ENCODE measurements at places on chromosomes 3 and 15. TPM values are rescaled to one million over a fixed set of nuclear protein-coding genes. Genes with fewer than 3 reads are reported as not detected.

Gene ZNF710
- total RNA-seq: 15.0 TPM

Gene GOLGA6D
- not detected for total RNA-seq

Gene RSRC1
- 71.9 TPM for total RNA-seq

Gene ISL2
- 5.1 TPM for total RNA-seq

Gene MOBP
- not detected for total RNA-seq

Gene SST
- not detected for total RNA-seq

Gene PIAS1
- total RNA-seq: 20.7 TPM

Gene SLC24A5
- not detected for total RNA-seq

- H3K27me3 ChIP-seq: no peaks in the 10 kb centered on the region
- no peaks in the 10 kb centered on the region for H3K36me3 ChIP-seq
- no peak for DNase-seq
- peaks cover 25% of the 10 kb centered on the region for H3K4me1 ChIP-seq
These were observed 59.5 kb upstream of the TNFSF10 start for GRCh38 chr3:172582712-172583111.

- H3K4me3 ChIP-seq: no peak overlapping the region
- H3K27ac ChIP-seq: no peak overlapping the region
- peak; percentile 17 for DNase-seq
- no peaks in the 10 kb centered on the region for H3K4me1 ChIP-seq
These were observed 98.0 kb downstream of the USP13 start for GRCh38 chr3:179750720-179751328.

DNA sequence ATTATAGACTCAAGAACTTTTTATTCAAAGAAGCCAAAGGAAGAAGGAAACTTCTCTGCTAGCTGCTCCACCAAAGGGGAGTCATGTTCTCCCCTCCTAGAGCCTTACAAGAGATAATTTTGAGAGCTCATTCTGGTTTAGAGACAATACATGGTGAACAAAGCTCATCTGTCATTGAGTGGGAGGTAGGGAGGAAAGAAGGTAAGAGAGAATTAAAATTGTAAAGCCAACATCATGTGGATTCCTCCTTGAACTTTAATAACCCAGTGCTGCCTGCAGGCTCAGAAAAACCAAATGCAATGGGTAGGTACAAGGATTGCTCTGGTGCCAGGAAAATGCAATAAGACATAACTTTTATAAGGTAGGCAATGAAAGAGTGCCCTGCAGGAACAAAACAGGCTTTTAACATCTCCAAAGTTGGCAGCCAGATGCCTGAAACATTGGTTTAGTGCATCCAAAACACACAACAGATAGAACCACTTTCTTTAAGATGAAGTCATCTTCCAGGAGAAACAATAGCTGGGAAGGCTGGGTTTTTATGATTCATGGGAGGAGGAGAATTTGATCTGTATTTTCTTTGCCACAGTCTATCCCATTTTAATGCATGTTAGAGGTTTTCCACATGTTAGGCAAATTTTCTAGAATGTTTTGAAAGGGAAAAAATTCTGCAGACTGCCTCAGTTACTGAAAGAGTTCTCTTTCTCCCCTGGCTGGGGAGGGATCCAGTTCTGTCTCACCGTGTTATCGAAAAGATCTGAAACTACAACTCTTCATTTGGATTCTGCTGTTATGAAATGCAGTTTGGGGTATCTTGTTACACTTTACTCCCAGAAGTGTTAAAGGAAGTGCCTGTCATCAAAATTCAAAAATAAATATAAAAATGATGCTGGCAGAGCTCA lies 11.3 kb upstream of the ARHGEF3 start:
- H3K4me3 ChIP-seq: no peak overlapping the region
- H3K36me3 ChIP-seq: no peaks in the 10 kb centered on the region
- peaks cover 38% of the 10 kb centered on the region for H3K4me1 ChIP-seq
- DNase-seq: no peak
- no peaks in the 10 kb centered on the region for H3K27me3 ChIP-seq

GRCh38 chr15:99708563-99708962 lies 24.7 kb downstream of the LYSMD4 start:
- no peak overlapping the region for H3K27ac ChIP-seq
- H3K4me3 ChIP-seq: no peak overlapping the region
- H3K36me3 ChIP-seq: peaks cover 10% of the 10 kb centered on the region
- H3K27me3 ChIP-seq: no peaks in the 10 kb centered on the region

- H3K36me3 ChIP-seq: peaks cover under 1% of the 10 kb centered on the region
- no peak overlapping the region for H3K4me3 ChIP-seq
- no peaks in the 10 kb centered on the region for H3K27me3 ChIP-seq
- H3K4me1 ChIP-seq: no peaks in the 10 kb centered on the region
- H3K27ac ChIP-seq: no peak overlapping the region
These were observed 104.2 kb downstream of the CBLB start for GRCh38 chr3:105764378-105765307.

DNA sequence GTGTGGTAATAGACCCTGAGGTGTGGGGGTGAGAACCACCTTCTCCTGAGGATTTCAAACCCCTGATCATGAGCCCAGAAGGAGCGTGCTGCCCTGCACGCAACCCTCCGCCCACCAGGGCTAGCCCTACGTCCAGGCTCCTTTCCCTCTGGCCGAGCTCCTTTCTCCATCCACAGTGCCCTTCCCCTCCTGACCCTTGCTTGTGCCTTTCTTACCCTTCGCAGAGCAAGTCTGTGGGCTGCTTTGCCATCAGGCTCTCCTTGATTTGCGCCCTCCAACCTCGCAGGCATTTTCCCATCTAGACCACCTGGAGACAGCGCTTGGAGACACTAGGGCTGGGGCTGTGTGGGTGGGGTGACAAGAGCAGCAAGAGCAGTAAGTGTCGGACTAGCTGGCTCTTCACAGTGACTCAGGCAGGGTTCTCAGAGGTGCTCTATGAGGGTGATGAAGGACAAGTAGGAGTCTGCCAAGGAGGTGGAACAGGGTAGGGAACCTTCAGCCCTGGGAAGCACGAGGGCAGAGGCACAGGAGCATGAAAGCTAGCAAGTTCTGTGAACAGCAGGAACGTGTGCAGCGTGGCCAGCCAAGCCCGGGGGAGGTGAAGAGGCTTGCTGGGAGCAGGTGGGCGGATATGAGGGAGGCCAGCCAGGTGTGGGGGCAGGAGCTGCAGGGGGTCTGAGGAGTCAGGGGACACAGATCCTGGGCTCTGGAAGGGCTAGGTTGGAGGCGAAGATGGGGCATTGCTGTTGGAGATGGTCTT lies 2.5 kb upstream of the SLC38A3 start:
- peaks cover 57% of the 10 kb centered on the region for H3K4me1 ChIP-seq
- no peaks in the 10 kb centered on the region for H3K36me3 ChIP-seq

- no peaks in the 10 kb centered on the region for H3K4me1 ChIP-seq
- H3K4me3 ChIP-seq: no peak overlapping the region
- no peaks in the 10 kb centered on the region for H3K27me3 ChIP-seq
These were observed 38.5 kb downstream of the MAP3K13 start for GRCh38 chr3:185401319-185401955.

DNA sequence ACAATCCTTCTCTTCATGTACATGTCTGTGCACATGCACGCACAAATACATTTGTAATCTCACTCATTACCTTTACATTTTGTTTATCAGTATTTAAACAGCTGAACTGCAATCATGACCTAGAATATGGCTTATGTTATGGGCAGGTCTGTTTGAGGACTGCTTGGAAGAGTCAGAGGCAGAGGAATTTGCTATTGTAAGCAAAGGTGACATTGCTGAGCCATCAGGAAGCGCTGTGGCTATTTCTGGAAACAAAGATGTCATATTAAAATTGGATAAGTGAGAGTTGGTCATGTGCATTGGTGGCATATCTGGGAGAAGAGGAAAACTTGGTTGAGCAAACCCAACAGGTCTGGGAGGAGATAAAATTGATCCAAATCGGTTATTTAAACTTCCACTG lies 41.6 kb downstream of the USF3 start:
- peaks cover 10% of the 10 kb centered on the region for H3K36me3 ChIP-seq
- H3K4me1 ChIP-seq: no peaks in the 10 kb centered on the region
- no peak for DNase-seq

DNA sequence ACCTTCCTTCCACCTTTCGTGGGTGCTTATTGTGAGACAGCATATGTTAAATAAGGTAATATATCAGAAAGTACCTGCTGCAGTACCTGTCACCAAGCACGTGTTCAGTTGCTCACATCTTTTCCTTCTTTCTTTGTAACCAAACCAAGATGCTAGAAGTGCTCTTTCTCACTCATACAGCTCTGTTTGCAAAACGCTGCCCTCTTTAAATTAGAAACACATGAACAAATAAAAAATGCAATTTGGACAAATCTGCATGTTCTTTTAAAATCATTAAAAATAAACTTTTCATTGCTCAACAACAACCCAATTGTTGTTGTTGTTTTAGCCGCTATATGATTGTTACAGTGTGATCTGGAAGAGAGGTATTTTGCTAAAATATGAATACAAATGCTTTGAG lies 193.5 kb upstream of the ZBTB20 start:
- no peaks in the 10 kb centered on the region for H3K4me1 ChIP-seq
- no peak for DNase-seq
- H3K4me3 ChIP-seq: no peak overlapping the region
- no peaks in the 10 kb centered on the region for H3K36me3 ChIP-seq
- H3K27me3 ChIP-seq: no peaks in the 10 kb centered on the region
- no peak overlapping the region for H3K27ac ChIP-seq

- no peaks in the 10 kb centered on the region for H3K36me3 ChIP-seq
- peaks cover 29% of the 10 kb centered on the region for H3K4me1 ChIP-seq
- DNase-seq: no peak
- H3K4me3 ChIP-seq: no peak overlapping the region
These were observed 2.7 kb upstream of the OPA1 start for GRCh38 chr3:193590088-193590856.

DNA sequence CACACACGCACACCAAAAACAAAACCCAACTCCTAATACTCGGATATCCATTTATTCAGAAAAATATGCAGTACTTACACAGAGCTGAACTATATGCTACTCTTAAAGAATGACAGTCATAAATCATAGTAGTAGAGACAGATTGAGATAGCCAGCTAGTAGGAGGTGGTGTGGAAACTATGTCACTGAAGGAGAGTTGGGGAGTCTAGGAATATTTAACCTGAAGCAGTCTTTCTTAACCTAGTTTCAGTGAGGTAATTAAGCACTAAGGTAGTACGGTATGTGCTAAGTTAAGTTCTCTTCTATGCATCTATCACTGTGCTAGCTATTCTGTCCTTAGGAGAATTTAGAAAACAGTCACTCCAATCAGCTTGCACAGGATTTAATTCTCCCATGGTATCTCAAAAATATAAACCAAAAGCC lies 54.2 kb downstream of the ANKRD28 start:
- no peak for DNase-seq
- no peak overlapping the region for H3K27ac ChIP-seq
- no peak overlapping the region for H3K4me3 ChIP-seq
- H3K27me3 ChIP-seq: no peaks in the 10 kb centered on the region

GRCh38 chr3:9810433-9810770 lies 340 bp downstream of the TTLL3 start:
- H3K4me3 ChIP-seq: no peak overlapping the region
- H3K36me3 ChIP-seq: peaks cover 29% of the 10 kb centered on the region

DNA sequence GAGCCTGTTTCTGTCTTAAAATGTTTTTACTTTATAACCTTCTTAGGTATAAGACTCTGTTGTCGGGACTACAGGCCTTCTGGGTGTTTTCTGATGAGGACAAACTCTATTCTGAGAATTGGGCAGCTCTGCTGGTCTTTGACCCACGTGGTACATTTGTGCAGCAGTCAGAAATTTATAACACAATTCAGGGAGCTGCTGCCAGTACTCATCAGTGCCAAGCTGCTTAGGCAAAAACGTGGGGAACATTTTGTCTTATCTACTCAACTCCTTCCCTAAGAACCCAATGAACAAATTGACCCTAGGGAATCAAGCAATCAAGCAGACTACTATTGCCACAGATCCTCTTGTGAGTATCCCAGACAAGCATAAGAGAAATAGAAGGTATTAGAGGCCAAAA lies 180.7 kb upstream of the PDZRN3 start:
- H3K4me3 ChIP-seq: no peak overlapping the region
- no peaks in the 10 kb centered on the region for H3K36me3 ChIP-seq

GRCh38 chr3:46928282-46928681 lies 48.3 kb downstream of the CCDC12 start:
- no peak for DNase-seq
- peaks cover 25% of the 10 kb centered on the region for H3K36me3 ChIP-seq
- no peaks in the 10 kb centered on the region for H3K27me3 ChIP-seq
- H3K27ac ChIP-seq: no peak overlapping the region

DNA sequence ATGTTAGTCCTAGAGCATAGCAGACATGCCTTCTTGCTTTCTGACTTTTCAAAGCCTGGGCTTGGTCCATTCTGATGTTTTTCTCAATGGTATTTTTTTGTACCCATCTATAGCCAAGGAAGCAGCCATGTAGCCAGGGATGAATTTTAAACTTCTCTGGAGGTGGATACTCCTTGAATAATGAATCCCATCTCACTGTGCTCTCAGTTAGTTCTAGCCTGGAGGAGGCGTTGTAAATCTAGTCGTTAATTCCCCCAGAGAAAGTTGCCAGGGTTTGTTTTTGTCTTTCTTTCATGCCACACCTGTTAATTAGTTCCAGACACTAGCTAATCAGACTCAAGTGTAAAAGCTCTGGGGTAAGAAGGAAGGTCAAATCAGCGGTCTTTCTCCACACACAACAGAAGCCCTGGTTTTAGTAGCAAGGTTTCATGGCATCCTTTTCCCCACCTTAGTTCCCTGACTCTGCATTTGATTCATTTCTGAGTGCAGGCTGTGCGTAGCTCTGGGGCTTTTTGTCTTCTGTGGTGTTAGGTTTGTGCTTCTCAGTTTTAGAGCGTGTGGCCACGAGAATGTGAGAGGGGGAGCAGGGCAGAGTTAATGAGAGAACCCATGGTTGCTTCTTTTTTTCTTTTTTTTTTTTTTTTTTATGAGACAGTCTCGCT lies 19.7 kb downstream of the PTPRG start:
- H3K4me3 ChIP-seq: no peak overlapping the region
- peaks cover 30% of the 10 kb centered on the region for H3K4me1 ChIP-seq
- H3K27ac ChIP-seq: no peak overlapping the region
- no peaks in the 10 kb centered on the region for H3K36me3 ChIP-seq
- H3K27me3 ChIP-seq: no peaks in the 10 kb centered on the region

DNA sequence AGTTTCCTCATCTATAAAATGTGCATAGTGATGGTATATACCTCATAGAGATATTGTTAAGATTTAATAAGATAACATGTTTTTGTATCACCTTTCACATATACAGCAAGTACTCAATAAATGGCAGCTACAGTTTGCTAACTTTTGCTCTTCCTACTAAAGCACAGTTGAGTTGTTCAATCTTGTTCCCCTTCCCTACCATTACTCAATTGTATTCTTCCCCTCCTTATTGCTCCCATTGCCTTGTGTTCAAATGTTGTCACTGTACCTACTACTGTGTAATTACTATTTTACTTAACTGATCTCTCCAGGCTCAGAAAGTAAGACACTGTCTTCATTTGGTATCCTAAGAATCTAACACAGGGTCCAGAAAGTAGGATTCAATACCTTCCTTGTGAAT lies 5.5 kb downstream of the CD47 start:
- no peaks in the 10 kb centered on the region for H3K27me3 ChIP-seq
- H3K4me3 ChIP-seq: no peak overlapping the region
- no peak for DNase-seq
- peaks cover 9% of the 10 kb centered on the region for H3K4me1 ChIP-seq
- H3K36me3 ChIP-seq: no peaks in the 10 kb centered on the region

GRCh38 chr3:28595372-28595771 lies 246.7 kb upstream of the AZI2 start:
- H3K4me1 ChIP-seq: no peaks in the 10 kb centered on the region
- no peak overlapping the region for H3K27ac ChIP-seq
- no peak overlapping the region for H3K4me3 ChIP-seq
- no peak for DNase-seq
- H3K36me3 ChIP-seq: no peaks in the 10 kb centered on the region
- no peaks in the 10 kb centered on the region for H3K27me3 ChIP-seq
